ENCODE measurements at places on chromosomes 12 and 14.

GRCh38 chr12:55685671-55686070, 22.0 kb downstream of the ITGA7 start:
- DNase-seq, result no peak

DNA sequence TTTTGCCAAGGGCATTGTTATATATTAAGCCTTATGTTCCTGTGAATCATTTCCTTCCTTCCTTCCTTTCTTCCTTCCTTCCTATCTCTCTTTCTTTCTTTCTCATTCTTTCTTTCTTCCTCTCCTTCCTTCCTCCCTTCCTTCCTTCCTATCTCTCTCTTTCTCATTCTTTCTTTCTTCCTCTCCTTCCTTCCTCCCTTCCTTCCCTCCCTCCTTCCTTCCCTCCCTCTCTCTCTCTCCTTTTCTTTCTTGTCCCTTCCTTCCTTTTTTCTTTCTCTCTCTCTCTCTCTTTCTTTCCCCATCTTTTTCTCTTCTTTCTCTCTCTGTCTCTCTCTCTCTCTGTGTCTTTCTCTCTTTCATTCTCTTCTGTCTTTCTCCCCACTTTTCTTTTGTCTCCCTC, 226.6 kb downstream of the ETNK1 start:
- no peak for DNase-seq

DNA sequence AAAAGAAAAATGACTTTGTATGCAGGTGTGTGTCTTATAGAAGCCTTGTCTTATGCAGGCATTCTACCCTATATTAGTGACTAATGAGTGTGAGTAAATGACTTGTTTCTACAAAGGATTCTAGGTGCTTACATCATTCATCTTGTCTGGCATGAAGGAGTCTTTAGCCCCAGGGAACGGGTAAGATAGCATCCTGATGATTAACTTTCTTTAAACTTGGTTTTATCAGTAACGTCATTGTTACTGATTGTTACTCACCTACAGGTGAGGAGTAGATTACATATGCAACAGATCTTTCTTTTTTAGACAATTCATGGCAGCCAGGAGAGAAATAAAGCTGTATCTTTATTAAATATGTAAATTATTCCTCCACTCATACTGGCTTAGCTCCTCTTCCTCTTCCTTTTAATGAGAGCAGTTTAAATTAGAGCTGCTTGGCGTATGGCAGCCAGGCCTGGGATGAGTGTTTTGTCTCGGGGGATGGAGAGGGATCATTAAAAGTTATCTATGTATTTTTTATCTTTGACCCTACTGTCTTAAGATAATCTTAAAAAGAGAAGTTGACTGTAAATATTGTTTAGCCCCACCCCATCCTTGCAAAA, 57.2 kb upstream of the ATP2A2 start:
- no peak for DNase-seq

DNA sequence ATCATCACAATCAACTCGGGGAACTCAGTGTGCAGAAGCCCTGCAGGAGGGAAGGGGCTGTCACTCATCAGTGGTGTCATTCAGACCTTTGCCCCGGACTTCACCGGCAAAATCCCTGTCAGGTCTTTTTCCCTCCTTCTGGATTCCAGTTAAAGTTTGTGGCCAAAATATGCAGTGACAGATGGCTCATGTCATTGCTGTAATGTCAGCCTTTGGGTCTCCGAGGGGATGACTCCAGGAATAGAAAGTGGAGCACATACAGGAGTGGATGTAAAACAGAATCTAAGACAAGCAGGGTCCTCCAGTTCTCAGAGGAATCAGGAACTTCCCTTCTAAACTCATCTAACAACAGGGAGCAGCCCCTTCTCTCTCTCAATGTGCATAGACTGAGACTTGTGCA, 130.3 kb upstream of the RASSF8 start:
- no peak for DNase-seq

DNA sequence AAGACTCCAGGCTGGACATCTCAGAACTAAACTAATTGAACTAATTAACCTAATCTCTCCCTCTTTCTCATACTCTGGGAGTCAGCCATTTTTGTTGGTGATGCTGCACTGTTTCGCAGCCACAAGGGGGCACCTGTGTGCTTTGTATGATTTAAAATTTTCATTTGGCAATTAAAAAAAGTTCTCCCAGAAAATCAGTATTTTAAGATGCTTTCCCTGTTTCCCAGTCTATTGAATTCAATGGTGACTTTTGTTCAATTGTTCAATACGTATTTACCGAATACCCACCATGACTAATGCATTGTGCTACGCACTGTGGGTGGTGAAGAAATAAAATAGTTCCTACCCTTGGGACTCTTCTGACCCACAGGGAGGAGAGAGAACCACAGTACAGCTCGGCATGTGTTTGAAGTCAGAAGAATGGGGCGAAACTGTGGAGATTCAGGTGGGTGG, 63.7 kb downstream of the ZNF664 start:
- peak; percentile 5 for DNase-seq

GRCh38 chr12:120869376-120869775, 34.8 kb downstream of the SPPL3 start:
- DNase-seq, result no peak

DNA sequence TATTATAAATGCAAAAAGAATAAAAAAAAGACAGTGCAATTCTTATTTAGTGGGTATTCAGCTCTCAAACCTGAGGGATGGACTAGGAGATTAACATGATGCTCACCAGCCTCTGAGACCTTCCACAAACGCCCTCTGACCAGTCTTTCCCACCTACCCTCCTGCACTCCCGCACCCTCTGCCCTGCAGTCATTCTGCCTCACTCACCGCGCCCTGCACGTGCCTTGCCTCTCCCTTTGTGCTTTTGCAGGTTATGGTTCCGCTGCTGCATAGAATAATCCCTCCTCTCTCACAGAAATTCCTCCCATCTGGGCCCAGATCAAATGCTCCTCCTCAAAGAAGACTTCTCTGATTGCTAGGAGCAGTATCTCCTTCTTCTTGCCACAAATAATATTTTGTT, 28.5 kb upstream of the TMCC3 start:
- DNase-seq, result no peak

DNA sequence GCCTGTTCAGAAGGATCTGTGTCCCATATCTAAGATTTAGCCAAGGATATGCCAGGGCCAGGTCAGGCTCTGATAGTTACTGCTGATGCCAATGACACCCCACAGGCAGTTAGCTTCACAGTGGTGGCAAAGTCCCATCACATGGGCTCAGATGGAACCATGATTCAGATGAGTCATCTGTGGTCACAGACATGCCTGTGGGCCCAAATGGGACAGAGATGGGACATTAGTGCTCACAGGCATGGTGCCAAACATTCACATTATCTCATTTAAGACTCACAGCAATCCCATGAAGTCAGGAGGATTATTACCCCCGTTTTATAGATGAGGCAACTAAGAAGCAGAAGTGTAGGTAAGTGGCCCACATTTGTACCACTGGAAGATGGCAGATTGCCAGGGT, 207.8 kb downstream of the DPF3 start:
- DNase-seq, result no peak

GRCh38 chr12:129337413-129337812, 484.1 kb downstream of the GLT1D1 start:
- DNase-seq, result no peak

DNA sequence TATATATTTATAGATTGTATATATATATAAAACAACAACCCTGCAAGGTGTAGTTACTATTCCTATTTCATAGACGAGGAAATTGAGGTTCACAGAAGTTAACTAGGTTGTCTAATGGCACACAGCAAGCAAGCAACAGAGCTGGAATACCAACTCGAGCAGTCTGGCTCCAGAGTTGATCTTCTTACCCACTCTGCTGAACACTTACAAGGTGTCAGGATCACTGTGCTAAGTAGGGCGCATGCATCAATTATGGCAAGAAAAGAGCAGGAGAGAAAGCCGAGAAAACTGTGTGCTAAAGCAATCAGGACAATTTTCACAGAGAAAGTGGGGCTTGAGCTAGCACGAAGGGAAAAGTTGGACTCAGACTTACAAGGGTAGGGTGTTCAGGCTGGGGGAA, 15.9 kb upstream of the ARMH4 start:
- no peak for DNase-seq

GRCh38 chr12:69583203-69583602, 2.1 kb upstream of the CCT2 start:
- DNase-seq, result no peak

- no peak for DNase-seq
Observed at GRCh38 chr12:117402363-117402762, 40.9 kb upstream of the NOS1 start.

DNA sequence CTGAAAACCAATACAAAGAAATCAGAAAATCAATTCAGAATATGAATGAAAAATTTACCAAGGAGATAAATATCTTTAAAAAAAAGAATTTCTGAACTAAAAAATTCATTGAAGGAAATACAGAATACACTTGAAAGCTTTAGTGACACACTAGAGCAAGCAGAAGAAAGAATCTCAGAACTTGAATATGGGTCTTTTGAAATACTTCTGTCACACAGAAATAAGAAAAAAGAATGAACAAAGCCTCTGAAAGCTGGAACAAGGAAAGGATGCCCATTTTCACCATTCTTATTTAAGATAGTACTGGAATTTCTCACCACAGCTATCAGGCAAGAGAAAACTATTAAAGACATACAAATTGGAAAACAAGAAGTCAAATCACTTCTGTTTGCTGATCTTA, 103.1 kb upstream of the NEDD1 start:
- DNase-seq, result no peak

DNA sequence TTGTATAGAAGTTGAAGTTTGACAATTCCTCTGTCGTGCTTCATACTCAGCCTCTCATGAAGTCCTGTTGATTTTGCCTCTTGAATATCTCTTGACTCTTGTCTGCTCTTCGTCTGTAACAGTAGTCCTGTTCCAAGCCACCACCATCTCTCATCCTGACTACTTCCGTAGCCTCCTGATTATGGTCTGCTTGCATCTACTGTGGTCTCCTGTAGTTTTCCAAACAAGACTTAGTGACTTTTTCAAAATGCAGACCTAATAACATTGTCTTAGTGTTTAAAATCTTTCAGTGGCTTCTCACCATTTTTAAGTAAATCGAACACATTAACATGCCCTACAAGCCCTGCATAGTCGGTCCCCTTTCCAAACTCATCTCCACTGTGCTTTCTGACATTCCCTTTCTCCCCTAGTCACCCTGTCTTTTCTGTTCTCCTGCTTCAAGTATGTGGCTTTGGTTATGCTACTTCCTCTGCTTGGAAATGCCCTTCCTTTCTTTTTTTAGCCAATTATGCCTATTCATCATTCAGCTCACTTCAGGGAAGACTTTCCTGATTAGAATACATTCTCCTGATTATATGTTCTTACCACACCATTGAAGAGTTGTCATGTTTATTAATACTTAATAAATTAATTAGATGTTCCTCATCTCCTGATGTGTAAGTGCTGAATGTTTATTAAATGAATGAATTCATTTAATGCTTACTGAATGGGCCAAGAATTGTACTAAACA, 2.0 kb downstream of the SCYL2 start:
- no peak for DNase-seq

DNA sequence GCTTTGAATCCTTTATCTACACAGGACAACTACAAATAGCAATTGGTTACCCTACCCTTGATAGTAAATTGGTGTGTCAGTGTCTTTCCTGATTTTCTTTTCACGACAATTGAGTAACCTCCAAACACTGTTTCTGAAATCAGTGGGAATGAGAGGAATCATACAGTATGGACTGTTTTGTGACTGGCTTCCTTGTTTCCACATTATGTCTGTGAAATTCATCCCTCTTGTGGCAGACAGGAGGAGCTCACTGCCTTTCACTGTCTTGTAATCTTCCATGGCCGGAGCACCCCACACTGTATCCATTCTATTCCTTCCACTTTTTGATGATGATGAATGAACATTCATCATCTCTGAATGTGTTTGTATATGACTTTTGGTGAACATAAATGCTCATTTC, 164.0 kb upstream of the PZP start:
- no peak for DNase-seq

- DNase-seq, result no peak
Observed at GRCh38 chr12:23662966-23663365, 286.5 kb downstream of the SOX5 start.

DNA sequence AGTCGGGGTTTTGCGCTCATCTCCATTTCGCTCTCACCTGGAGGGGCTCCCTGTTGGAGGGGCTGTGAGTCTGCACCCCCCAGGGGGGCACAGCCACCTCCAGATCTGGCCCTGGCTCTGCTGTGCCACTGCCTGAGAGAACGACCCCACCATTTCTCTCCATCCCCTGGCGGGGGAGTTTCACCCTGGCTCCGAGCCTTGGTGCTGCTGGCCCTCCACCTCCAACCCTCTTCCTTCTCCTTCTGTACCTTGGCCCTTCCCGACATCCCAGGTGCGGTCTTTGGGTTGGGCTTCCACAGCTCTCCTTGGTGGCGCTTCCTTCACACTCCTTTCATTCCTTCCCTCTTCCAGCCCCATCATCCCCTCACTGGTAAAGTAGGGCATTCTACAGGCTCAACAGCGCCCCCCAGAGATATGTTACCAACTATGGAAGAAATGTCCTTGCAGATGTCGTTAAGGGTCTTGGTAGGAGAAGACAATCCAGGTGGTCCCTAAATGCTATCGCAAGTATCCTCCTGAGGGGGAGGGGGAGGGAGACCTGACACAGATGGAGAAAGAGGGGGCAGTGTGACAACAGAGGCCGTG, 16.3 kb downstream of the SERPINA1 start:
- no peak for DNase-seq

- no peak for DNase-seq
Observed at GRCh38 chr12:129186952-129187351, 333.7 kb downstream of the GLT1D1 start.

DNA sequence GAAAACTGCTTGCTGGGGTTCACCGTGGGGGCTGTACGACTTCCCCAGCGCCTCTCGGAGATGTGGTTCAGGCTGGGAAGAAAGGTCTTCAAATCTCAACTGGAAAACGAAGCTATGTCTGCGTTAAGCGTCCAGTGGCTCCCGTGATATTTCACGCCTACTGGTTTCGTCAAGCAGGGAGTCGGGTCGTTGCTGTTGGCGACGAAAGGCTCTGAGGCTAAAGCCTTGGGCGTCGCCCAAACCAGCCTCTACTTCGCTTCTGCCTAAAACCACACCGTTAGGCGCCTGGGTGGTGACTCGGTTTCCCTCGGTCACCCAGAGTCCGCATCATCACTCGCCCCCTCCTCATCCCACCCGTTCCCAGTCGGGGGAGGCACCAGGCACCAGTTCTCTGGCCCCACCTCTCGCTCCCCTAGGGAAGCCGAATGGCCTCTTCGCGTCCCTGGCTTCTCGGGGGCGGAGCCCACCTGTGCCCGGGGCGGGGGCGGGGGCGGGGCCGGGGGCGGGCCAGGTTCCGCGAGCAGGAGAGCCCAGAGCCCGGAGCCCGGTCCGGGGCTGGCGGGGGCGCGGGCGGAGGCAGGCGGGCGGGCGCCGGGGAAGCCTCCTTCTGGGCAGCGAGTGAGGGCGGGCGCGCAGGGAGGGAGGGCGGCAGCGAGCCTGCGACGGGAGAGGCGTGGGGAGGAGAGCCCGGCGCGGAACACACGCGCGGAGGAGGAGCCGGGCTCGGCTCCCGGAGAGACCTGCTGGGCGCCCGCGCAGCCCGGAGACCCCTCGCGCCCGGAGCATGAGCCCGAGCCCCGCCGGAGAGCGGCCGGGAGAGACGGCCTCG, at the start of gene B4GALNT3:
Gene B4GALNT3 (plus strand): TSS at position 510 of the 829 bp plus-strand sequence. CDS start 438 bp downstream, outside the sequence.
- peak; percentile 35 for DNase-seq

- DNase-seq, result no peak
Observed at GRCh38 chr14:103887170-103887501, 39.8 kb upstream of the PPP1R13B start.
